ENCODE measurements at places on chromosomes 5 and 9. TPM values are rescaled to one million over a fixed set of nuclear protein-coding genes. Genes with fewer than 3 reads are reported as not detected.
A peak's percentile ranks its signal among the peaks of the same experiment; 100 is the strongest.

DNA sequence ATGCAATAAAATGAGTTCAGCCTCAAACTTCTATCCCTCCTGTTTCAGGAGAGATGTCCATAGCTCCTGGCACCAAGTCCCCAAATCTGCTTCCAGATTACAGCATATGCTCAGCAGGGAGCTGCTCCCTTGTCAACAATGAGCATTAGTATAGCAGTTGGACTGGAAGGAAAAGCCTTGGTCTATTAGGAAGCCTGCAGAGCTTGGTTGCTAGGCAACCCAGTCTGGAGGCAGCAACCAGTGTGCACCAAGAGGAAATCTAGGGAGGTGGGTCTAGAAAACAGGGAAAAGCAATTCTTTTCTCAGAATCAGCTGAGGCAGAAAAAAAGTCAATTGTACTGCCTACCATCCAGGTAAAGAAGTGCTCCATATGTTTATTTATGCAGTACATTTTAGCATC is 229.5 kb upstream of the NMUR2 start:
- DNase-seq = no peak
- H3K36me3 ChIP-seq = no peaks in the 10 kb centered on the region
- no peaks in the 10 kb centered on the region for H3K27me3 ChIP-seq
- no peak overlapping the region for H3K4me3 ChIP-seq
- H3K4me1 ChIP-seq = no peaks in the 10 kb centered on the region
- H3K27ac ChIP-seq = no peak overlapping the region

DNA sequence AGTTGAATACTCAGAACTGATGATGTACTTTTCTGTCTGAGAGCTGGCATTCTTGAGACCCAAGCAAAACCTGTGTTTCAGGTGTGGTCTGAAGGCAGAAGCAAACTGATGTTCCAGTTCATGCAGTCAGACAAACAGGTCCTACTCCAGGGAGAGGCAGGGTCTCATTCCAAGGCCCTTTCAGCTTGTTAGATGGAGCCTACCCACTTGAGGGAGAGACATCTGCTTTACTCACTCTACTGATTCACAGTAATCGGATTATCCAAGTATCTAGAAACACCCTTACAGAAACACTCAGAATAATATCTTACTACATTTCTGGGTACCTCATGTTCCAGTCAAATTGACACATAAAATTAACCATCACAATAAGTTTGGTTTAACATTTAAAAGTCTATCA is 207.8 kb downstream of the KDM4C start:
- no peak overlapping the region for H3K27ac ChIP-seq

- H3K36me3 ChIP-seq = no peaks in the 10 kb centered on the region
- no peaks in the 10 kb centered on the region for H3K27me3 ChIP-seq
- H3K4me1 ChIP-seq = peaks cover 10% of the 10 kb centered on the region
- no peak for DNase-seq
- H3K27ac ChIP-seq = no peak overlapping the region
Observed at GRCh38 chr5:177311392-177311722, 341 bp downstream of the MXD3 start.

DNA sequence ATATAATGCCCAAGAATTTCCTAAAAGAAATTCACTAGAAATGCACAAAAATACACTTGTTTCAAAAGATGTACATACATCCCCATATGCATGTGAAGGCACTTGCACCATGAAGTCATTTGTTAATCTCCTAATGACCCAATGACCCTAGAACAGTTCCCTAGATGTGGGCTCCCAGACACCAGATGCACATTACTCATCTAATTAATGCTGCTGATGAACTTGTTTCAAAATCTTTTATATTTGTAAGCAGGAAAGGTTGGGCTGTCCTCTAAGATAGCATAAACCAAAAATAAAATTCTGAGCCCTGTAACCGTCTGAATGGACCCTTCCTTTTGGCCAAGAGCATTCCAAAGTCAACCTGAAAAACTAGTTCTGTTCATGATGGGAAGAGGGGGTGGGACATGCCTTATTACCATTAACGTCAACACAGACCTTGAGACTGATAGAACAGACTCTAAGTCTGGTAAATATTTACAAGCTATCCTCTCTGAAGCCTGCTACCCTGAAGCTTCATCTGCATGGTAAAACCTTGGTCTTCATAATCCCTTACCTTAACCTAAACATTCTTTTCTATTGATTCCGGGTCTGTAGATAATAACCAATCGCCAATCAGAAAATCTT is 91.0 kb upstream of the DAPK1 start:
- no peaks in the 10 kb centered on the region for H3K4me1 ChIP-seq
- no peak overlapping the region for H3K4me3 ChIP-seq
- no peaks in the 10 kb centered on the region for H3K27me3 ChIP-seq
- DNase-seq = no peak
- no peak overlapping the region for H3K27ac ChIP-seq

DNA sequence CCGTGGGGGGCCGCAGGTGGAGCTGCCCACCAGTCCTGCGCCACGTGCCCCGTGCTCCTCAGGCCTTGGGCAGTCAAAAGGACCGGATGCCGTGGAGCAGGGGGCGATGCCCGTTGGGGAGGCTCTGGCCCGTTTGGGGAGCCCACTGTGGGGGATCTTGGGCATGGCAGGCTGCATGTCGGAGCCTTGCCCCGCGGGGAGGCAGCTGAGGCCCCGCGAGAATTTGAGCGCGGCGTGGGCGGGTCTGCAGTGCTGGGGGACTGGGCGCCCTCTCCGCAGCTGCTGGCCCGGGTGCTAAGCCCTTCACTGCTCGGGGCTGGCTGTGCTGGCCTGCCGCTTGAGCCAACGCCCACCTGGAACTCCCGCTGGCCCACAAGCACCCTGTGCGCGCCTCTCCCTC is 445.6 kb upstream of the EDIL3 start:
- H3K4me1 ChIP-seq = no peaks in the 10 kb centered on the region
- DNase-seq = no peak
- H3K36me3 ChIP-seq = no peaks in the 10 kb centered on the region
- no peak overlapping the region for H3K27ac ChIP-seq
- H3K27me3 ChIP-seq = no peaks in the 10 kb centered on the region

GRCh38 chr5:78783434-78784130 is 135.0 kb upstream of the LHFPL2 start:
- no peaks in the 10 kb centered on the region for H3K4me1 ChIP-seq
- no peak overlapping the region for H3K27ac ChIP-seq
- no peak for DNase-seq
- no peaks in the 10 kb centered on the region for H3K36me3 ChIP-seq

- H3K4me3 ChIP-seq = no peak overlapping the region
- no peak for DNase-seq
- no peaks in the 10 kb centered on the region for H3K27me3 ChIP-seq
- no peaks in the 10 kb centered on the region for H3K36me3 ChIP-seq
Observed at GRCh38 chr9:35306283-35306682, 144.5 kb downstream of the UNC13B start.

DNA sequence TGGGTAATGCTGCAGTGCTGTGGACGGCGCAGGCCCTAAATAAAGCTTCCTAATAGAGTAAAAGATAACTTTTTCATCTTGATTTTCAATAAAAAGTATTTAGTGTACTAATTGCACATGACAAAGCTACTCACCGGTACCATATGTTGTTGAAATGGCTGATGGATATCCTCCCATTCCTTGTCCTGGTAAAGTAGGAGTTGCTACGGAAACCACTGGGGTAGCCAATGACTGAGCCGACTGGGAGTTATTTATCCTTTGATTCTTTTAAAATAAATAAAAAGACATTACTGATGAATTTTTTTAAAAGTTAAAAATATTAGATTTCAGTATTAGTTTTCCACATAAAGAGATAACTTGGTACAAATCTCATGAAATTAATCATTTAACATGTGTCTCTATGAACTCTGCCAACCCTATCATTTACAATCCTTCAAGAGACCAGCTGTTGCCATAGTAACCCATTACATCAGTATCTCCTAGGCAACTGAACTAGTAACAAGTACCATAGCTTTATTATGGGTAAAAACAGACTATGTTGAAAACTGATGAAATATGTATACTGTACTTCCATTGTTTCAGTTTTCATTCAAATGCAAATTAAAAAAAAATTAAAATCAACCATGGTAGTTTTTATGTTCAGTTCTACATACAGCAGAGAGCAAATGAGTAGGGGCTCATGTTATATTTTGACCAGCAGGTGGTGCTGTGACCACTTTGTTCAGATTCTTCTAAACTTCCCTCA is 153.7 kb downstream of the MEF2C start:
- H3K4me3 ChIP-seq = no peak overlapping the region
- no peak for DNase-seq
- no peaks in the 10 kb centered on the region for H3K36me3 ChIP-seq
- H3K27ac ChIP-seq = no peak overlapping the region
- H3K27me3 ChIP-seq = no peaks in the 10 kb centered on the region
- no peaks in the 10 kb centered on the region for H3K4me1 ChIP-seq

DNA sequence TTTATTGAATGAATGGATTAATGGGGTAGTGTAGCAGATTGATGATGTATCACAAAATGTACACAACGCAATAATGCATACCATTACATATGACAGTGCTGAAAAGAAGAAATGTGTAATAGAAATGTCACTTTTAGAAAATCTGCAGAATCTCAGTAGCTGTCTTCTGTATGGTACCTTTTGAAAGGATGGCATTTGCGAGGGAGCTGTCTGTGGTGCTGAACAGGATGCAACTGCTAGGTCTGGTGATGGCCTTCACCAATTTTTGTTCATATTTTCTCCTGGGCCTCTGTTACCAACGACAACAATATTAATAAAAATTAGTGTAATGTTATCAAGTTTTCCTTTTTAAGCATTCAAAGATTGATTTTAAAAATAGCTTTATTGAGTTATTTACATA is 36.2 kb upstream of the OTULIN start:
- DNase-seq = no peak
- no peaks in the 10 kb centered on the region for H3K36me3 ChIP-seq
- H3K27me3 ChIP-seq = no peaks in the 10 kb centered on the region
- H3K4me1 ChIP-seq = no peaks in the 10 kb centered on the region
- H3K27ac ChIP-seq = no peak overlapping the region
- no peak overlapping the region for H3K4me3 ChIP-seq

DNA sequence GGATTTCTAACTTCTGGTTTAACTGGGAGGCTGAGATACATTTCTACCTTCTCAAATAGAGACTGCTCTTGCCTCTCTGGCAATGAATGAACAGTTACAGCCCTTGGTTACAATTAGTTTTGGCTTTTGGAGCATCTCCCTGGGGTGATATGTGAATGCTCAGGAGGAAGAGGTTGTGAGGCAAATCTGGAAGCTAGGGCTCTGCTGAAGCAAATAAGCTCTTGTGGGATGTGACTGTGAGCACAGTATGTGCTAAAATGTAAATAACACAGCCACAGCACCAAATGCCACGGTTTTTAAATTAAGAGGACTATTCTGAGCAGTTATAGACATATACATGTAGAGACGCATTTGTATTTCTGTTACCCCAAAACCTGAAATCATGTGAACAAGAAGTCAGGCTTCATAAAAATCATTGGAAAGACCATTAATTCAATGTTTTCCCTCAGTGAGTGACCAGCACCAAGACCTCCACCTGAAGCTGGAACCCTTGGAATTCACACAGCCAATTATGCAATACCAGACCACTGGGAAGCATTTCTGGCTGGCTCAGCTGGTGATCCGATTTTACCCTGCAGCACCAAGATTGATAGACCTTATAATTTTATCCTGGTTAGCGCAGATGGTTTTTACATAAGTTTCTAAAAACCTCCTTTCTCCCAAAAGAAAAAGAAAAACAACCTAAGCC is 3.0 kb upstream of the SLC44A1 start:
- DNase-seq = no peak
- H3K27me3 ChIP-seq = no peaks in the 10 kb centered on the region
- H3K36me3 ChIP-seq = no peaks in the 10 kb centered on the region
- H3K4me3 ChIP-seq = no peak overlapping the region

ZNF454 gene
- 5.2 TPM for total RNA-seq

- no peaks in the 10 kb centered on the region for H3K36me3 ChIP-seq
- peak overlapping the region; percentile 99 for H3K27ac ChIP-seq
- peak; percentile 59 for DNase-seq
Observed at GRCh38 chr5:181261320-181262049, 542 bp upstream of the TRIM52 start.

DNA sequence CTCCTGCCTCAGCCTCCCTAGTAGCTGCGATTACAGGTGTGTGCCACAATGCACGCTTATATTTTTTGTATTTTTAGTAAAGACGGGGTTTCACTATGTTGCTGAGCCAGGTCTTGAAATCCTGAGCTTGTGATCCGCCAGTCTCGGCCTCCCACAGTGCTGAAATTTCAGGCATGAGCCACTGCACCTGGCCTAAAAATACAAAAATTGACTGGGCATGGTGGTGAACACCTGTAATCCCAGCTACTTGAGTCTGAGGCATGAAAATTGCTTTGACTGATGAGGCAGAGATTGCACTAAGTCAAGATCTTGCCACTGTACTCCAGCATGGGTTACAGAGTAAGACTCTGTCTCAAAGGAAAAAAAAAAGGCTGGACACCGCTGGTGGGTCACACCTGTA is 13.1 kb upstream of the DYNC2I2 start:
- no peaks in the 10 kb centered on the region for H3K27me3 ChIP-seq
- no peaks in the 10 kb centered on the region for H3K4me1 ChIP-seq
- H3K4me3 ChIP-seq = no peak overlapping the region
- no peak for DNase-seq

- no peak overlapping the region for H3K27ac ChIP-seq
- no peaks in the 10 kb centered on the region for H3K27me3 ChIP-seq
- H3K4me1 ChIP-seq = no peaks in the 10 kb centered on the region
- H3K4me3 ChIP-seq = no peak overlapping the region
Observed at GRCh38 chr9:126320158-126320922, 6.3 kb upstream of the MVB12B start.

DNA sequence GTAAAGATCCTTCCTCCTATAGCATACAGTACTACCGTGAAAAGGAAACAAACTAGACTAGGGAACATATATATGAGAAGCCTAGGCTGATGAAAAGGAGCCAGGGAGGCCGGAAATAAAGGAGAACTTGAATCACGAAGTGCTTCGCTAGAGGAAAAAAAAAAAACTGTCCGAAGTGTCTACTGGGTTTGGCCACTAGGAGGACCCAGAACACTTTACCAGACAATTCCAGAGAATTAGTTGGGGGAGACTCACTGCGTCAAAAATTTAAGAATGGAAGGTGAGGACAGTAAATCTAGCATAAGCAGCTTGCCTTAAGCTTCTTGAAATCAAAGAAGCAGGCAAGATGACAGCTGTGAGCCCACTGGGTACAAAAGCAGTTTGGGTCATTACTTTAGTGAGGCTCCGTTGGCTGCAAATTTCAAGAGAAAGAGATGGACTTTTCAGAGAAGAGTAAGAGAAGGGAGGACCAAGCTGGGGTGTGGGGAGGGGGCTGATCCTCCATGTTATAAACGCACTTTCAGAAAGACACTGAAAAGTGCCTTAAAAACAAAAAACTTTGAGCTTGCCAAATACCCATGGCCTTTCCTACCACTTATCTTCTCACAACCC is 47.4 kb downstream of the P4HA2 start:
- no peak overlapping the region for H3K27ac ChIP-seq
- no peaks in the 10 kb centered on the region for H3K27me3 ChIP-seq
- H3K36me3 ChIP-seq = no peaks in the 10 kb centered on the region
- no peaks in the 10 kb centered on the region for H3K4me1 ChIP-seq
- DNase-seq = no peak

Data from breast epithelium (tissue), 4 donors.